ENCODE measurements at places on chromosomes 12 and 14.
A peak's percentile ranks its signal among the peaks of the same experiment; 100 is the strongest.

GRCh38 chr12:111201036-111201435 lies 167.9 kb downstream of the PHETA1 start:
- no peak for DNase-seq

- DNase-seq, result no peak
Observed at GRCh38 chr14:97281741-97282140, 484.6 kb downstream of the VRK1 start.

DNA sequence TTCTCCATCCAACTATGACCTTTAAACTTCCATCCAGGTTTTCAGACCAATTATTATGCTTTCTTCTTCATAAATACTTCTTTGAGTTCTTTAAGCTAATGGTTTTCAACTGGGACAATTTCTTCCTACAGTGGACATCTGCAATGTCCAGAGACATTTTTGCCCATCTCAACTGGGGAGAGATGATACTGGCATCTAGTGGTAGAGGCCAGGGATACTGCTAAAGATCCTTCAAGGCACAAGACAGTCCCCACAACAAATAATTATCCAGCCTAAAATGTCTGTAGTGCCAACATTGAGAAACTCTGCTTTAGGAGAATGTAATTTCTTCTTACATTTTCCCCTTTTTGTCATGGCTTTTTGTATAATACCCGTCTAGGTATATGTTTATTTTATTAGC lies 10.6 kb downstream of the TRHDE start:
- DNase-seq, result no peak

DNA sequence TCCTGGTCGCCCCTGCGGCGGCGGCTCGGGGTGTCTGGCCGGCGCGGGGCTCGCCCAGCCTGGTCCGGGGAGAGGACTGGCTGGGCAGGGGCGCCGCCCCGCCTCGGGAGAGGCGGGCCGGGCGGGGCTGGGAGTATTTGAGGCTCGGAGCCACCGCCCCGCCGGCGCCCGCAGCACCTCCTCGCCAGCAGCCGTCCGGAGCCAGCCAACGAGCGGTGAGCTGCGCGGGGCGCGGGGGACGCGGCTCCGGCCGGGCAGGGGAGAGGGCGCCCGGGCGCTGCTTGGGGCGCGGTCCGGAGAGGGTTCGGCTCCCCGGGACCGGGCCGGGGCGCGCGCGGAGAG lies at the start of gene LGALS3:
Gene LGALS3 (plus strand): TSS at position 167 of the 342 bp plus-strand sequence. CDS start 8,122 bp downstream, outside the sequence.
- DNase-seq, result peak; percentile 35

- peak; percentile 95 for DNase-seq
Observed at GRCh38 chr14:65927931-65928356, 515.4 kb downstream of the FUT8 start.

DNA sequence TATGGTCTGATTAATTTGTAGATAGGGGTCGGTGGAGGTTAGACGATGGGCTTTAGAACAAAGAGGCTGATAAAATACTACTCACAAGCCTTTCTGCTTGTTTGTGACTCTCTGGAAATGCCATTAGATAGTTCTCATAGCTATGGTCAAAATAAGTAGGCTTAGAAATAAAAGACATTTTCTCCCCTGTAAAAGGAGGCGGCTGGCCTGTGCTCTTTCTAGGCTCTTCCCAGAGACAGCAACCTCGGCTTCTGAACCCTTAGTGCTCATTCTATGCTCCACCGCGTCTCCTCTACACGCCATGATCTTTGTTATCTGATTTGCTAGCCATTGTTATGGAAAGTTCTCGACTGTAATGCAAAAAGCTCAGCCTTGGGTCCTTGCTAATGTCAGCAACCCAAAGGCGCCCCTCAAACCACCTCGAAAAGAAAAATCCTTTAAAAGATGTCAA lies 64.5 kb downstream of the CRADD start:
- no peak for DNase-seq

- DNase-seq, result no peak
Observed at GRCh38 chr12:41189395-41190251, 1.5 kb downstream of the PDZRN4 start.

DNA sequence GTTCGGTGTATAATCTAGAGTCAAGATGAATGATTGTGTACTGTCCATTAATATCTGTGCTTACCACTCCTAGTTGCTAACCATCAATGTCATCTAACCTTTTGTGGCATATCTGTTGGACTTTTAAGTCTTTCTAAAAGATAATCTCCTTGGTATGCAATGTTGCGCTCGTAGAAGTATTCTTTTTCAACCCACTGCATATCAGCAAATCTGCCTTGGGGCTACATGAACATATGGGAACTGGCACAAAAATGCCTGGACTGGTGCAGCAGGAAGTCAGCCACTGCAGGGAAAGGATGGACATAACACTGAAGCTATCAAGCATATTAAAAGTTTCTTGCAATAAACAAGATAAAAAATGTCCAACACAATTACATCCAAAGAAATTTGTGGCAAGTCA lies 124.3 kb upstream of the SLC38A4 start:
- no peak for DNase-seq

DNA sequence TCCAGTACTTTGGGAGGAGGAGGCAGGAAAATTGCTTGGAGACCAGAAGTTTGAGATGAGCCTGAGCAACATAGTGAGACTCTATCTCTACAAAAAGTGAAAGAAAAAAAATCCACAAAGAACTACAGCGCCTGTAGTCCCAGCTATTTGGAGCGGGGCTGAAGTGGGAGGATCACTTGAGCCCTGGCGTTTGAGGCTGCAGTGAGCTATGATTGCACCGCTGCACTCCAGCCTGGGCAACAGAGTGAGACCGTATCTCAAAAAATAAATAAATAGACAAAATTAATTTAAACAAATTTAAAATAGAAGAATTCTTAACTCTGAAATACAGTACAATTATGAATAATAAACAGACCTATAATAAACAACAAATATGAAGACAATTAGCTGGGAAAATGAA lies 40.9 kb downstream of the ATL1 start:
- DNase-seq, result no peak

DNA sequence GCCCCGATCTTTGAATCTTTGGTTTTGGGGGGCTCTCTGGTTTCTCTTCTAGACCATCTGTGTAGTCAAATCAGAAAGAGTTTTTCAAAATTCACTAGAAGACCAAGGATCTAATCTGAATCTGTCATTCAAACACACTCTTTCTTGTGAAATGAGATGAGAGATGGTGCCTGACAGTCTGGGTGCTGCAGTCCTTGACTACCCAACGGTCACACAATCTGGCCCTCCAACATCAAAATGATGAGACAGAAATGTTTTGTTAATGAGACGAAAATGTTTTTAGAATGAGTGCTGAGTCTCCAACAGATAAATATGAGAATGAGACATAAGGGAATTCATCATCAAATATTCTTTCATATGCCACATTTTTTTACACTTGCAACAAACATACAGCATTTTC lies 695.7 kb upstream of the USP15 start:
- DNase-seq, result no peak

- DNase-seq, result no peak
Observed at GRCh38 chr12:56336361-56337167, 2.1 kb upstream of the IL23A start.

DNA sequence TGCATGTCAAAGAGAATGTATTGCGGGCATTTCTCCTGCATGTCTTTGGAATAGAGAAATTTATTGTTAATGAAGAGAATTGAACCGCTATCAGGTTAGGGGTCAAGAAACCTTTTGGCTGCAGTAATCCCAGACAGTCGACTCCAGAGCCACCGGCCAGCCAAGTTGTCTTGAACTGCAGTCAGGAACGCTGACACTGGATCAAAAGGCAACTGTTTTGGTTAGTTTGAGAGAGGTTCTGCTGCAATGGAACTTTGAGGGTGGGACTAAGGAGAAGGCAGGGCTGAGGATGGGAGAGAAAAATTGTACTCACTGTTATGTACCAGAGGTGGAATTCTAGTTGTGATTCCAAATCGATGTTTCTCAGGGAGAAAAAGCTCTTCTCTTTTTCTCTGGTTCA lies 28.2 kb downstream of the PPFIBP1 start:
- DNase-seq, result no peak

GRCh38 chr12:26614011-26614616 lies 218.9 kb downstream of the ITPR2 start:
- DNase-seq, result no peak

- DNase-seq, result no peak
Observed at GRCh38 chr12:124597041-124597440, 29.6 kb upstream of the NCOR2 start.

DNA sequence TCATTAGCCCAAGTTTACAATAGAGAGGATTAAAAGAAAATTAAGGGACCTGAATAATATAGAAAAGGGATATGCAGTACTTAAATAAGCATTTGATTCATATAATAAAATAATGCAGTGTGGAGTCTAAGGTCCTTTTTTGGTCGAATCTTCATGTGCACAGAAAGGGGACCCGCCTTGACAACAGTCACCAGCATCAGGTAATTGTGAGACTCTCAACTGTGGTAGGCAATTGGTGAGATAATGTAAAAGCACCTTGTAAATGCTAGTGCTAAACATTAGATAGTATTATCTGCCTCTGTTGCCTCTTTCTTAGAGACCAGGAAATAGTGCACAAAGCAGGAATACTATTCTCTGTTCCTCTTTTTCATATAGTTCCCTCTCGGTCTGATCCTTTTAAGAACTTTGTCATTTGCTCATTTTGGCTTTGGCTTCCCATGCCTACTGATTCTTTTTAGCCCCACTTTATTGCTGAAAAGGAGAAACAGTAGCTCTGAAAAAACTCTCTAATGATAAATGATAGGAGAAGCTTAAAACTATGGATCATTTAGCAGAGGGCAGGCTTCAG lies 17.5 kb downstream of the CHPT1 start:
- DNase-seq, result no peak

- DNase-seq, result no peak
Observed at GRCh38 chr14:62247266-62247665, 485.0 kb downstream of the SNAPC1 start.

DNA sequence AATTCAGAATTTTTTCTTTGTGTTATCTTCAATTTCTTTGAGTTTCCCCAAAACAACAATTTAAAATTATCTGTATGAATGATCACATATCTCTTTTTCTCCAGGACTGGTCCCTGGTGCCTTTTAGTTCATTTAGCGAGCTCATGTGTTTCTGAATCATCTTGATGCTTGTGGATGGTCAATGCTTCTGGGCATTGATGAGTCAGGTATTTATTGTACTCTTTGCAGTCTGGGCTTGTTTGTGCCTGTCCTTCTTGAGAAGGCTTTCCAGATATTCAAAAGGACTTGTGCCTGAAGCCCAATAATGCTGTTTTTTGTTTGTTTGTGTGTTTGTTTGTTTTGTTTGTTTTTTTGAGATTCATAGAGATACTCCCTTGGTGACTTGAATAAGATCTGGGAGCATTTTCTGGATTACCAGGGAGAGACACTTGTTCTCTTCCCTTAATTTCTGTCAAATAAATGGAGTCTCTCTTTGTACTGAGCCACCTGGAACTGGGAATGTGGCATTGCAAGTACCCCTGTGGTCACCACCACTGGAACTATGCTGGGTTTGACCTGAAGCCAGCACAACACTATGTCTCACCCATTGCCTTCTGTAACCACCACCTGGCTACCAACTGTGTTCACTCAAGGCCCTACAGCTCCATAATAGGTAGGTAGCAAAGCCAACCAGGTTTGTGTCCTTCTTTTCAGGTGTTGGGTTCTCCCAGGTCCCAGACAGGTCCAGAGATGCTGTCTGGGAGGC lies 56.3 kb downstream of the SLC6A15 start:
- no peak for DNase-seq

GRCh38 chr12:74985986-74986319 lies 223.7 kb downstream of the KCNC2 start:
- DNase-seq, result no peak

- DNase-seq, result no peak
Observed at GRCh38 chr14:91338379-91338778, 79.2 kb downstream of the CCDC88C start.

DNA sequence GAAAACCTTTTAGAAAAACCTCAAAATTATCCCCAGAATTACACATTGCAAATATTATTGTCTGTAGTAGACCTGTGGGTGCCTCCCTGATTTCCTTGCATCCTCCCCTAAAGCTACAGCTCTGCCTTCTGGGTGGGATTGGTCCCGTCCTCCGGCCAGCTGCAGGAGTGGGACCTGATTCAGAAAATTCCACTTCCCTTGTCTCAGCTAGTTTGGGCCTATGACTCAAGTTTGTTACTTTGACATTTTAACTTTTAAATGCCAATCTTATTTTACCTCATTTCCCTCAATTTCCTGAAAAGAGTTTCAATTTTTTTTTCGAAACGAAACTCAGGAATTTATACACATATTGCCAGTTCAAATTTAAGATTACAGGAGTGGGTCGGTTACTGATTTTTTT lies 13.2 kb upstream of the SLC41A2 start:
- DNase-seq, result no peak

DNA sequence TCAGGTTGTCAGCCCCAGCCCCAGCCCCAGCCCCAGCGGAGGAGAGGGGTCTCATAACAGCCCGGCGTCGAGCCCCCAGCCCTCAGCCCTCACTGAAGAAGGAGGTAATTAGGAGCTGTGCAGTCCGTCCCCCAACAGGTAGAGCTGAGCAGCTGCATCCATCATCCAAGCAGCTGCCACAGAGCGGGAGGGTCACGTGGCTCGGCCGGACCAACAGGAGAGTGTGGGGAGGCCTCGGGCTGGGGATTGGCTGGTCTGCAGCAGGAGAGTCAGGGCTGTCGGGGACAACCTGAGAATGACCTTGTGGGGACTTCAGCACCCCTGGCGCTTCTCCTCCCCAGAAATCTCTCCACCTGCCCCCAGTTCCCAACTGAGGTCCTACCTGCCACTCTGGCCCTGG lies 29.6 kb downstream of the SMUG1 start:
- no peak for DNase-seq

DNA sequence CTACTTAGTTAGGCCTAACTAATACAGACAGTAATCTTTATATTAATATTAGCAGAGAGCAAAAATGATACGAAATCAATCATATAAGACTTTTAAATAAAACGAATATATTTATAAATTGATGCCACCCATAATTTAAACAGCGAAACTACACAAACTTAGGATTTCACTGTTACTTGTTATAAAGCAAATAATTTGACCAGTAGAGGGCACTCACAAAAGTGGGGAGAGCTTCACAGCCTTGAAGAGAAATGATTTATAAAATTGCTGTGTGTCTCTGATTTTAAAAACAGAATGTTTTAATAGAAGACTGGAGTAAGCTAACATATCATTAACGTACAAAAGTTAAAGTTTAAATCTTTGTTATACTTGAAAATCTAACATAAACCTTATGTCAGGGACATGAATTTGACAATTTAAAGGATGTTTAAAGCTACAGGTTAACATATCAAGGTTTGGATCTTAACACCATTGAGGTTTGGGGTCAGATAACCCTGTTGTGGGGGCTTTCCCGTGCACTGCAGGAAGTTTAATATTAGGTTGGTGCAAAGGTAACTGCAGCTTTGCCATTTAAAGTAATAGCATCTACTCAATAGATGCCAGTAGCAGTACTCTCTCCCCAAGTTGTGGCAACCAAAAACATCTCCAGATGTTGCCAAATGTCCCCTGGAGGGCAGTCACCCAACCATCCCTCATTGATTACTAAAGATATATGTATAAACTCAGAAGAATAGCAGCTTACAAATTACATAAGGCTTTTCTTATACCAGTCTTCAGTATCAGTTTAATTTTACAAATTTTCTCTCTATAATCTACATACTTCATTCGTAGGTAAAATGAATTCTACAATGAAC lies 9.3 kb downstream of the KRAS start:
- peak; percentile 70 for DNase-seq

Data from CD4-positive, alpha-beta T cell treated with Interleukin-2 at 100 ng/mL for 4 hours (primary cell).